ENCODE measurements at places on chromosomes 3 and 15.
A peak's percentile ranks its signal among the peaks of the same experiment; 100 is the strongest.

DNA sequence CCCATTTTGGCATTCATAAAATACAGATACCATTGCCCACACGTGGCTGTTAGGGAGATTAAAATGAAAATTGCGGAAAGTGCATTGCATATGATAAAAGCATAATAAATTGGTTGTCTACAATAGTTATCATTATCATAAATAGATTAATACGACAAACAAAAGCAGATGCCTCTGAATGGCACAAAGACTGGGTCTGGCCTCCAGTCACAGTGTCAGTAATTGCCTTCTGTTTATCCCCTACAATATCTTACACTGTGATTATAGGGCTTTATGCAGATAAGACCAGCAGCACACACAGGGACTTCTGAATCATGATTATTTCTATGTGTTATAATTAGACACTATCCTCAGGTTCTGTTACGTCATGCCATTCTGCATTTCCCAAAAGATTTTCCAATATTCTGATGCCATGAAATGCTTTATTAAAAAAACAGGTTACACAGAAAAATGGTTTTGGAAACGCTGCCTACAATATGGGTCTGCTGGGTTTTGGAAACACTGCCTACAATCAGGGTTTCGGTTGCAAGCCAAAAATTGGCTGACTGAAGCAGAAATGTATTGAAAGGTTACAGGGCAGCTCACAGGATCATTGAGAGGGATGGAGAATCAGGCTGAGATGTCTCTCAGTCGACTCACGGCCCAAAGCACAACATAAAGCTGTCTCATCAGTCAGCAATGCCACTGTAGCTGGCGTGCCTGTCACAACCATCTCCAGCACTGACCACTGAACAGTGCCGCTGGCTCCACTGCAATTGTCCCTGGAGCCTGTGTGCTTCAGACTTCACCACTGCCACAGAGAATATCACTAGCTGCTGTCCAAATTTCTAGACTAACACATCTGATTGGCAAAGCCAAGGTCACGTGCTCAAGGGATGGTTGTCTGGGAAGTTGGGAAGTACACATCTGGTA lies 248.1 kb downstream of the ERC2 start:
- no peak for DNase-seq

GRCh38 chr3:45417930-45418847 lies 29.8 kb downstream of the LARS2 start:
- DNase-seq, result no peak

GRCh38 chr3:17840126-17840525 lies 97.7 kb upstream of the TBC1D5 start:
- DNase-seq, result no peak

- no peak for DNase-seq
Measured at GRCh38 chr15:51844747-51845426, 15.4 kb downstream of the TMOD3 start.

- DNase-seq, result no peak
Measured at GRCh38 chr15:34609102-34610057, 25.9 kb upstream of the GOLGA8B start.

GRCh38 chr3:129587566-129588210 lies 18.8 kb downstream of the PLXND1 start:
- DNase-seq, result no peak

DNA sequence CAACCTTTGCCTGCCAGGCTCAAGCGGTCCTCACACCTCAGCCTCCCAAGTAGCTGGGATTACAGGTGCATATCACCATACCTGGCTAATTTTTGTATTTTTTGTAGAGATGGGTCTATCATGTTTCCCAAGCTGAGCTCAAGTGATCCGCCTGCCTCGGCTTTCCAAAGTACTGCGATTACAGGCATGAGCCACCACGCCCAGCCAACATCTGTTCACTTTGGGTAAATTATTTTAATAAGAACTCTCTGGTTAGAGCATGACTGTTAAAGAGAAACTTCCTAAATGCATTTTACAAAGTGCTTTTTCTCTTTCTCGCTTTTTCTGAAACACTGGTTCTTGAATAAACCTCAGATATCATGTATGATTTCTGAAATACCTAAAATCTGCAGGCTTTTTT lies 172.5 kb downstream of the PTPRG start:
- DNase-seq, result no peak

DNA sequence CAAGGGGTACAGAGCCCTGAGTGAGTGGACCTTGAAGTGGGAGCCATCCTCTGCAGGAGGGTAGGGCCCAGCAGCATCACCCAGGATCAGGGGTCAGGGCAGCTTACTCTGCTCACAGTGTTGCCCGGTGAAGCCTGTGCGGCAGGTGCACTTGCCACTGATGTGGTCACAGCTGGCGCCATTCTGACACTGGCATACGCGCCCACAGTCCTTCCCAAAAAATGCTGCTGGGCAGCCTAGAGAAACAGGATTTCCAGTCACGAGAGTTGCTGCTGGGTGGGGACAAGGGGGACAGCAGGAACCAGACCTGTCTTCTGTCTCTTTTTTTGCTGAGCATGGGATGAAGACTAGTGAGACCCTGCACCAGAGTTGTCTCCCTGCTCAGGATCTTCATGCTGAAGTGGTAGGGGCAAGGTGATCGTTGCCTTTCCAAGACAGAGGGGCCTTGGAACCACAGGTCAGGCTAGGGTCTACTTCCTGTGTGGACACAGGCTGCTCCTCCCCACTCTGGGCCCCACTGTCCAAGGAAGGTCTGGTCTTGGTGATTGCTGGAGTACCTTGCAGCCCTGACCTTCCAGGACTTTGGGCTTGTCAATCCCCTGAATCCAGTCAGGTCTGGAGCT lies 46.9 kb downstream of the RAB11A start:
- DNase-seq, result no peak

DNA sequence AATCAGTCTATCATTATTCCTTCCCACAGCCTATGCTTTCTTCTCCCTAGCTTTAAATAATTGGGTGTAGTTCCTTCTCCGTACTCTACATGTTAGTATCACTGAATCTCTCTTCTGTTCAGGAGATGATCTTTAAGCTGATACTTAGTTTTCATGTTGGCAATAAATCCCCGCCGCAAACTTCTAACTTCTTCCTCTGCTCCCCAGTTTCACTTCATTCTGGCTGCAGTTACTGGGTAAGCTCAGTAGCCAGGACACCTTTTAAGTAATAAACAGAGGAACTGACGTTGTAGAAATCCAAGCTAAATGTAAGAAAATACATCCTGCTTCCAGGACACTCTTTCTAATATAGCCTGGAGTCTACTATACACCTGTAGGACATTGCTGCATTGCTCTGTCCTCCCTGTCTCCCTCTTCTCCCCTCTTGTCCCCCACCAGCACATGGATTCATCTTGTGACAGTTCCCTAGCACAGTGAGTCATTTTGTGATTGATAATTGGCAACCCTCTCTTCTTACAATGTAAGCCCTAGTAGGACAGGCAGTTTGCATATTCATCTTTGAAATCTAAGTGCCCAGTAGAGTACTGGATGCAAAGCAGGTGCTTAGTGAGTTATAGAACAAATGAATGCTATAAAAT lies 598.2 kb downstream of the UNC13C start:
- no peak for DNase-seq

- no peak for DNase-seq
Measured at GRCh38 chr15:77014132-77015081, 19.5 kb downstream of the PSTPIP1 start.

- DNase-seq, result no peak
Measured at GRCh38 chr15:79981831-79982455, 10.9 kb upstream of the BCL2A1 start.

DNA sequence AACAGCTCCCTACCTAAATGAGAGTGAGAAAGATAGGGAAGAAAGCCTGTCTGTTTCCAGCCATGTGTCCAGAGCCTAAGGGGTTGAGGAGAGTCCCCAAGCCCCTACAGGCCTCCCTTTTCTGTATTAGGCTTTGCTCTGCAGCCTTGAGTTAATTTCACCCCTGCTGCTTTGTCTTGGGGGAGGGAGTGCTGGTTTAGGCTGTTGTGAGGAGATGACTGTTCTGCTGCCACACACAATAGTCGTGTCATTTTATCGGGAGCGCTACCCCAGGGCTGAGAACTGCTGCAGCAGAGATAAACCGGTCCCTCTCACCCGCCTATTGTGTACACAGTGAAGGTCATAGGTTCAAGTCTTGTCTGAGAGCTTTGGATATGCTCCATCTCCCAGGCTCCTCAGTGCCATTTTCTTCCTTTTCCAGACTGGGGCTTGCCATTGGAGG lies 1.4 kb downstream of the ZNF609 start:
- peak; percentile 16 for DNase-seq

All from astrocyte (in vitro differentiated cells and primary cell).